ENCODE measurements at places on chromosomes 7 and 10.

GRCh38 chr10:122671355-122671754 is 28.3 kb downstream of the C10orf120 start:
- no peak for DNase-seq

DNA sequence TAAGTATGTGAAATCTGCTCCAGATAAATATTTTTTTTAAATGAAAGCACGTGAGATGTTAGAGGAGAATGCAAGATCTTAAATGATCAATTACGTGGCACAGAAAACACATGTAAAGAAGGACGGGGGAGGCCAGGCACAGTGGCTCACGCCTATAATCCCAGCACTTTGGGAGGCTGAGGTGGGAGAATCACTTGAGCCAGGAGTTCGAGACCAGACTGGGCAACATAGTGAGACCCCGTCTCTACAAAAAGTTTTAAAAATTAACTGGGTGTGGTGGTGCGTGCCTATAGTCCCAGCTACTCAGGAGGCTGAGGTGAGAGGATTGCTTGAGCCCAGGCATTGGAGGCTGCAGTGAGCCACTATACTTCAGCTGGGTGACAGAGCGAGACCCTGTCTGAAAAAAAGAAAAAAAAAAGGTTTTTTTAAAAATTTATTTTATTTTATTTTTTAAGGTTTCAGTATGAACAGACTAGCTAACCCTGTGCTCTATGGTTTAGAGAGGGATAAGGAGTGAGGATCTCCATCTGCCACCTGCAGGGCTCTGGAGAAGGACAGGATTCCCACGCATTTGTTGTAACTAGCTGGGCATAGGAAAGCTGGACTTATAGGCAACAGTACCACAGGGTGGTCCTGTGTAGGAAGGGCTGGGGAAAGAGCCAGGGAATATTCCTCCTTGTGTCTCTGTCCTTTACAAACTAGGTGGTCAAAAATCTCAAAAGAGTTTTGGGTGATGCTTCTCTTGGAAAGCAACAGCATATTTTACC is 113.2 kb downstream of the SPAG6 start:
- DNase-seq: no peak

DNA sequence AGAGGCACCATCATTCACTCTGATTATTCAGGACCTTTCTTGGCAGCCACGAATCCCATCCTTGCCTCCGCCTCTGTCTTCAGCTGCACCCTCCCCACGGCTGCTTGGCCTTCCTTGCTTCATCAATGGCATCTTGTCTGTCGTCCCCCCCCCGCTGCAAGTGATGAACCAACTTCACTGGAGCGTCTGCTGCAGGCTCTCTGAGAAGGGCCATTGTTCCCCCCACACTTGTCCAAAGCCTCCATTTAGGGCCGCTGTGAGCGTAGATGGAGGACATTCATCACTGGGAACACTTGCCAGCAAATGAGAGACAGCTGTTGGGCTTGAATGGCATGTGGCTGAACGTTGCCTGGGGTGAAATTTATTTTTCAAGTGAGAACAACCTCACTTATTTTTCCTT is 20.1 kb downstream of the AFAP1L2 start:
- no peak for DNase-seq

DNA sequence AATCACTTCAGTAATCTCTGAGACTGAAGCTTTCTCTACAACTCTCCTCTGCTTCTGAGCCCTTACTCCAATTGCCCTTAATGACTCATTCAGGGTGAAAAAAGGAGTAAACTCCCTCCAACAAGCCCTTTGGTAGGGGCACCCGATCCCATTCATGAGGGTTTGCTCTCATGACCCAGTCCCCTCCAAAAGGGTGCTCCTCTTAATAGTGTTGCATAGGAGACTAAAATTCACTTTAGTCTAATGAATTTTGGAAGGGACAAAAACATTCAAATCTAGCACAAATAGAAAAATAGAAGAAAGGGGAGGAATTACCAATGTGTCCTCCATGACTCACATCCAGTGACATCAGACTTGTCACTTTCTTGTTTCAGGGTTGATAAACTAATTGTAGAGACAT is 66.2 kb upstream of the CCNY start:
- DNase-seq: no peak
